Naive B cell (primary cell): ENCODE measurements at places on chromosomes 4 and X.

DNA sequence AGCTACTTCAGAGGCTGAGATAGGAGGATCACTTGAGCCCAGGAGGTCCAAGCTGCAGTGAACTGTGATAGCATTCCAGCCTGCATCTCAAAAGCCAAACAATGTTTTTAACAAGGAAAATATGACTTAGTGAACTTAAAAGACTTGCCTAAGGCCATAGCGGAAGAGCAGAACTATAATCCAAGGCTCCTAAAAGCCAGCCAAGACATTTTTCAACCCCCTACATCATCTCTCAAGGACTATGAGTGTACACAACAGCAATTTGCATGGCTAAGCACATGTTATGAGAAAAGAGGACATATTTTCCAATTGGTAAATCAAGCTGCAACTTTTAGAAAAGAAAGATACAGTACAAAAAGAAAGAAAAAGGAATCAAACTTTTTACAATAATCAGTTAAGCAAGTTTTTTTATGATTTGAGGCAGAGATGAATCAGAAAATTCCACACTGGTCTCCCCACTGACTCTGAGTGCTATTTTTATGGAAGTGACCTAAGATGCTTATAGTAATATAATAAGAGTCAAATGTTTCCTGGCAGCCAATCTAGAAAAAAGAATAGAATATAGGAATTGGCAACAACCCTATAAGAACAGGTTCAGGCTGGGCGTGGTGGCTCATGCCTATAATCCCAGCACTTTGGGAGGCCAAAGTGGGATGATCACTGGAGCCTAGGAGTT is 9.8 kb upstream of the ACOT9 start:
- DNase-seq, result no peak

- DNase-seq, result no peak
Measured at GRCh38 chrX:80648023-80648422, 161.7 kb downstream of the BRWD3 start.

- DNase-seq, result no peak
Measured at GRCh38 chrX:110853610-110854009, 58.0 kb upstream of the CHRDL1 start.

DNA sequence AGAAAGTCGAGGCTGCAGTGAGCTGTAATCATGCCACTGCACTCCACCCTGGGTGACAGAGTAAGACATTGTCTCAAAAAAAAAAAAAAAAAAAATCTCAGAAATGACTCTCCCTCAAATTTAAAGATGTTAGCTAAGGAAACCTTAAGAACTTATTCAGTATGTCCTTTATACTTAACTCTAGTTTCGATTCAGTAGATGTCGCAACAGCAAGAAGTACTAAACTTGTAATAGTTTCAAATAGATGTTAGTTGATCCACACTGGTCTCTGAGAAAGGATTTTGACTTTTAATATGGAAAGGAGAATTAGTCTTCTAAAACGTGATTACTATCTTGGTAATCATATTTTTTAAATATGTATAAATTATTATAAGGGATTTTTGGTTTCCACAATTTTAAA is 29.6 kb downstream of the NKX3-2 start:
- DNase-seq, result no peak

- no peak for DNase-seq
Measured at GRCh38 chrX:10901290-10901633, 209.9 kb upstream of the HCCS start.

- DNase-seq, result no peak
Measured at GRCh38 chrX:17052793-17053192, 106.3 kb downstream of the REPS2 start.

DNA sequence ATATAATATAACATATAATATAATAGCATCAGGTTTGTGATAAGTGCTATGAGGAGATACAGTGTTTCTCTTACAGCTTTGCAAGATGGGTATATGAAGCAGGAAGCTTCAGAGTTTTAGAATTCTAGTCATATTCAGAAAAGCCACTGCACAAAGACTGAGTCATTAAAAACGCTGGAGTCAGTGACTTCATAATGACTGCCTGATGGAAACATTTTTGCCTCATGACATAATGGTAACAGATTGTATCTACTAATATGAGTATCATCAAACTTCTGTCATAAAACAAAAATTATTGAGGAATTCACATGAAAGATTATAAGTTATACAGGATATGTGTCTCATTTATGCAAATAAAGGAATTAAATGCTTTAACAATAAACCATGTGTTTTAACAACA is 46.8 kb downstream of the EPHA5 start:
- DNase-seq, result no peak

- peak; percentile 24 for DNase-seq
Measured at GRCh38 chrX:79176028-79176427, 31.5 kb downstream of the GPR174 start.

DNA sequence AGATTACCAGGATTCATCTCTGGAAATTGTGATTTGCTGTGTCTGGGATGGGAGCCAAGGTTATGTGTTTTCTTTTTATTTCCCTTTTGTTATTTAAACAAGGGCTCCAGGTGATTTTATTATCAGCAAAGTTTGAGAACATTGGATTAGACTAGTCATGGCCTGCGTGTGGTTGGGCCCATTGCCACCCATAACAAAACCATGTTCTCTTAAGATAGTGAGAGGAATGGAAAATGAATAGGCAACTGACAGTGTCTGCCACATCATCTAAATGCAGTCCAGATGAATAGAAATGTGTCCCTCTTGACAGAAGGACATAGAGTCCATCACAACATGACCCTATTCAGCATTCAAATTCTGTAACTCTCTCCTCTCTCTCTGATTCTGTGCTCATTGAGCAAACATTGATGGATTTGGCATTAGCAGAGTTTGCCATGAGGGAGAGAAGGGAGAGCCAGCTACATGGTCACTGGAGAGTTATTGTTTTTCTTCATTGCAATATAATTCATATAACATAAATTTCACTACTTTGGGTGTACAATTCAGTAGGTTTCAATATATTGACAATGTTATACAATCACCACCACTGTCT is 11.7 kb downstream of the XK start:
- no peak for DNase-seq

DNA sequence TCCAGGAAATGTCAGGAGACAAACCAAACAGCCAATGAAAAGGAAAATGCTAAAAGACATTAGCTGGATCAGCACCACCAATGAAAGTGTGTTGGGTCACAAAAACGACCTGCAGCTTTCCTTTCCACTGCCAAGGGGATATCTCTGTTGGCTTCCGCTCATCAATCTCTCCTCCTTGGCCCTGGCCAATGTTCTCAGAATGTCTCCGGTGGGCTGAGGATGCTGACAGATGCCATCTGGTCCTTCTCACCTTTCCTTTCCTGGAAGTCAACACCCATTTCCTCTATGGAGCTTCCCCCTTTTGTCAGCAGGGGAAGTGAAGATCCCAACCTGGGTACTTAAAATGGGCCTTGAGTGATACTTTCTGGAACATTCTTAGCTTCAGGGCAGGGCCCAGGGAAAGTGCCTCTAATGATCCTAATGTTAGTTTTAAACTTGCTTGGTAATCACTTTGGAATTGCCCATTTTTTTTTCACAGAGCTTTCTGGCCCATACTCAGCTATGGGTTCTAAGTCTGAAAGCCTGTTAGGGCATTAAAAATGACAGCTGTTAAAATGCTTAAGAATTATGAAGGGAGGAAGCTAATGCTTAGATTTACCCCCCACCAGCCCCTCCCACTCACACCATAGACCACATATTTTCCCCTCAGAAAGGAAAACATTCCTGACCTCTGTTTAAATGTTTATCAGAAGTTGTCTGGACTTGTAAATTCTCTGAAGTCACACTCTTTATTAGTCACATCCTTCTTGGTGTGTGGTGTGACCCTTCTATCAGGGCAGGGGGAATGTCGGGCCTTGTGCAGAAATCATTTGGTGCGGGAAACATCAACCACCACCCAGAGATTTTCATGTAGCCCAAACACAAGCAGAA is 29.2 kb downstream of the IGFBP7 start:
- no peak for DNase-seq

DNA sequence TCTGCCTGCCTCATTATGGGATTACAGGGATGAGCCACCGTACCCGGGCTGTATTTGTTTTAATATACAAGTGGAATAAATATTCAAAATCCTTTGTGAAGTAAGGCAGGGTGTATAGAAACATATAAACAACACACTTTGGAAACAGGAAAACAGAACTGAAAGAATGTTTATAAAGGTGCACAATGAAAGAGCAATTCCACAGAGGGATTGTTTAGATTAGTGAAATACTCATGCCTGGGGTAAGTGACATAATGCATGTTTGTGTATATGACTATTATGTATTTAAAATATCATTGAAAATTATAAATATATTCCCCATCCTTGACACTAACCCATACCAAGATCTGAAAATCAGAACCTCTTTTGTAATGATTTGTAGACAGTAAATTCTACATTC is 45.0 kb upstream of the NR3C2 start:
- DNase-seq, result no peak

- no peak for DNase-seq
Measured at GRCh38 chrX:108397627-108398391, 40.4 kb downstream of the COL4A6 start.

DNA sequence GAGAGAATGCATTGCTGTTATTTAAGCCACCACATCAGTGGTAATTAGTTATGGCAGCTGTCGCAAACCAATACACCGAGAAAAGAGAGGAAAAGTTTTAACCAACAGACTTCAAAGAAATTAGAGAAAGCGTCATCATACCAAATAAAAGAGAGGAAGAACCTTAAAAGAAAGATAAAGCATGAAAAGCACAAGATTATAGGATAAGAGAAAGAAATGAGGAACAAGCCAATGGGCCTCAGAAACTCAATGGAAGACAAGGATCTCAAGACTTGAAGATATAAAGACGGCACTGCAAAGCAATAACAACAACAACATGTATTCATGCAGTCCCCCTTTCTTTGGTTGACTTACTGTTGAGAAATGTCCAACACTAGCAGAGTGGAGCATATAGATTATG is 22.8 kb upstream of the ASMTL start:
- DNase-seq, result no peak

DNA sequence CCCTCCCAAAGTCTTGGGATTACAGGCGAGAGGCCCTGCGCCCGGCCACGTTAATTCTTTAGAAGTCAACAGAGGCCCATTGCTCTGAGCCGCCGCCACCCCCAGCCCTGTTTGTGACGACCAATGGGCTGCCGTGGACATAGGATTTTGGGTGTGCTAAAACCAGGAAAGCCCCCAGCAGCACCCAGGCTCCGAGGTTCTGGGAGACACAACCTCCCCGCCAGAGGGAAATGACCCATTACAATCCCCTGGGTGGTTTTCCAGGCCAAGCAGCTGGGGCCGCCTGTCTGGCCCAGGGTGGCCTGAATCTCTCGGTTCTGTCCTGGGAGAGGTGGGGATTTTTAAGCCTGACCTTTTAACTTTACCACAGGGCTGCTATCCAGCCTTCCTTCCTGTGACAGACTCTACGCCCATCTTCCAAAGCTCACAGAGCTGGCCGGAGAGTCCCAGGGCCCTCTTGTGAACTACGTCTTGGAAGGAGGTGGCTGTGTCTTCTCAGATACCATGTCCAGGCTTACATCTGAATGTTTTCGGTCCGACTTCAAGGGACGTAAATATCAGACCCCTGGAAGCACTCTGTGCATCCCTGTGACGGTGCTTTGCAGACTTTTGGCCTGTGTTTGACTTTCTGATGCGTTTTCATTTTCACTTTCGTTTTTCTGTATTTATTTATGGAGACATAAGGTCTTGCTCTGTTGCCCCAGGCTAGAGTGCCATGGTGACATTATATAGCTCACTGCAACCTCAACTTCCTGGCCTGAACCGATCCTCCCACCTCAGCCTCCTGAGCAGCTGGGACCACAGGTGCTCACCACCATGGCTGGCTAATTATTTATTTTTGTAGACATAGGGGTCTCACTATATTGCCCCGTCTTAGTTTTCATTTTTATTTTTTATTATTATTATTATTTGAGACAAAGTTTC is 36.0 kb downstream of the P2RY8 start:
- peak; percentile 71 for DNase-seq

DNA sequence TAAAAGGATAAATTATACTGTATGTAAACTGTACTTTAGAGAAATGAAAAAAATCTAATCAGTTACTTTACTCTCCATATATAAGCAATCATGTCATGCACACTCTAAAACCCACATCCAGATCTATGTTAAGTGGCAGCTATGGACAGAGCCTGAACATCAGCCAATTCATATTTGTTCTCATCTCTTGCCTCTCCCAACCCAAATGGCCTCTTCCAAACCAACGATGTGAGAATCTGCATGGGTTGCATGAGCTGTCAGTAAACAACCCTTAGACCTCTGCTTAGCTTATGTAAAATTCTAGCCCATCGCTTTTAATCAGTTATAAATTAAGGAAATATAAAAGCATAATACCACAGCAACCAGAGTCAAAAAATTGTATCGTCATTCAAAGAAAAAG is 288.7 kb upstream of the INTU start:
- no peak for DNase-seq

DNA sequence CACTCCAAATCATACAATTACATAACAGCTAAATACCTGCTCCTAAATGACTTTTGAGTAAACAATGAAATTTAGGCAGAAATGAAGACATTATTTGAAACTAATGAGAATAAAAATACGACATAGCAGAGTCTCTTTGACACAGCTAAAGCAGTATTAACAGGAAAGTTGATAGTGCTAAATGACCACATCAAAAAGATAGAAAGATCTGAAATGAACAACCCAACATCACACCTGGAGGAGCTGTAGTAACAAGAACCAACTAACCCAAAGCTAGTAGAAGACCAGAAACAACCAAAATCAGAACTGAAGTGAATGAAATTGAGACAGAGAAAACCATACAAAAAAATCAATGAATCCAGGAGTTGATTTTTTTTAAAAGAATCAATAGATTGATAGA is 257.8 kb downstream of the ARAP2 start:
- DNase-seq, result no peak

- DNase-seq, result peak; percentile 5
Measured at GRCh38 chr4:74623041-74623440, 171.3 kb downstream of the BTC start.

DNA sequence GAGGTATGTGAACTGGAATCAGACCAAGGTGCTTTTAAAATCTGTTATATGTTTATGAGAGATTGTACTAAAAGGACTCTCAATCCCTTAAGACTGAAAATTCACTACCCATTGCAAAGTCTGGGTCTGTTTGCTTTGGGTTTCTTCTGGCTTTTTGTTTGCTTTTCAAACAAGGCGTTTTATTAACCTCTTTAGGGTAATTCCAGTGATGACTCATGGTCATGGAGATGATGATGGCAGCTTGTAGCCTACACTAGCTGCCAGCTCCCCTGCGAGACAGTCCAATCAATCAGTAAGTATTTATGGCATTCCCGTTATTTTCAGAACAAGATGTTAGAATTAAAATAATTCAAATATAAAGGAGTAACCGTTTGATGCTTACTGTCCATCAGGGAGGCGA is 643.8 kb upstream of the FTHL17 start:
- DNase-seq, result no peak

DNA sequence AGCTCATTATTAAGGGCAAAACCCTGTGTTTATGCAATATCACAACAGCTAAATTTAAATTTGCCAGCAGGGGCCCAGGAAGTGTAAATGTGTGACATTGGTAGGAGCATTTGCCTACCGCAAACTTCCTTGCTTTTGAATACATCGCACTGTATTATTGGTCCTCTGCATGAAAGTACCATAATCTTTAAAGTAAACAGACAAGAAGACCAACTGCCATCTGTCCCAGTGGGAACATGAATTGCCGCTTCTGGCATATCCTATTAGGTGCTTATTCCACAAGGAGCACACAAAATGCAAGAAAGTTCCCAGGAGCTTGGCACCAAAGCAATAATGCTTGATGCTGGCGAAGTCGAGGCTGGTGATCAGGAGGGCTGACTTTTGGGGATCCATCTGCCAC is 51.3 kb downstream of the SOD3 start:
- no peak for DNase-seq

GRCh38 chr4:25535701-25536473 is 119.8 kb upstream of the SLC34A2 start:
- DNase-seq, result no peak
